A549 treated with CORT108297 at 1 μM for 4 hours (cell line): ENCODE measurements at places on chromosomes 16 and 17. TPM values are rescaled to one million over a fixed set of nuclear protein-coding genes. Genes with fewer than 3 reads are reported as not detected.

Gene CACNA1G
- 2.9 to 4.7 TPM (median 4.4 TPM) in 5 replicates for total RNA-seq

Gene EVI2B
- total RNA-seq: 0.10 to 0.17 TPM (median 0.15 TPM) in 5 replicates

Gene RAB26
- total RNA-seq: 2.4 to 4.6 TPM (median 3.5 TPM) in 5 replicates

Gene CLDN6
- 0.30 to 0.53 TPM (median 0.35 TPM) in 5 replicates for total RNA-seq

Gene NEUROD2
- 0.05 TPM in 1 of 5 replicates, not detected in the others for total RNA-seq

Gene OR1E1
- total RNA-seq: not detected in 5 replicates

Gene TBC1D3C
- total RNA-seq: not detected in 5 replicates

Gene PPY
- 0.22 TPM in 1 of 5 replicates, not detected in the others for total RNA-seq

Gene NTN1
- 0.38 to 0.61 TPM (median 0.53 TPM) in 5 replicates for total RNA-seq

Gene SRCIN1
- total RNA-seq: 2.0 to 3.3 TPM (median 2.8 TPM) in 5 replicates

Gene TP53TG3B
- total RNA-seq: 0.10 to 0.26 TPM (median 0.10 TPM) in 3 of 5 replicates, not detected in the others

Gene GLP2R
- total RNA-seq: 7.2 to 12.5 TPM (median 10.4 TPM) in 5 replicates

Gene PSMB3
- 330 to 449 TPM (median 433 TPM) in 5 replicates for total RNA-seq

Gene SEPTIN12
- 0.16 TPM in 1 of 5 replicates, not detected in the others for total RNA-seq

Gene AATK
- 0.23 to 0.66 TPM (median 0.60 TPM) in 5 replicates for total RNA-seq

Gene CDK5R1
- 2.5 to 3.9 TPM (median 3.8 TPM) in 5 replicates for total RNA-seq

Gene OSBPL7
- total RNA-seq: 7.8 to 12.0 TPM (median 11.4 TPM) in 5 replicates

Gene CCL17
- not detected in 5 replicates for total RNA-seq

Gene SLC52A1
- total RNA-seq: 0.44 to 1.2 TPM (median 0.95 TPM) in 5 replicates

Gene MAP1LC3B
- 70.2 to 103 TPM (median 81.6 TPM) in 5 replicates for total RNA-seq

Gene KREMEN2
- 0.74 to 2.4 TPM (median 2.2 TPM) in 5 replicates for total RNA-seq

Gene PRR35
- 0.11 to 0.21 TPM (median 0.16 TPM) in 5 replicates for total RNA-seq

Gene ANKFN1
- total RNA-seq: 0.07 to 0.09 TPM in 2 of 5 replicates, not detected in the others

Gene PITPNM3
- 1.4 to 2.7 TPM (median 2.0 TPM) in 5 replicates for total RNA-seq

Gene GNAO1
- 0.26 to 0.69 TPM (median 0.40 TPM) in 5 replicates for total RNA-seq

Gene CDC42EP4
- 59.6 to 77.9 TPM (median 74.8 TPM) in 5 replicates for total RNA-seq

Gene OR2C1
- total RNA-seq: not detected in 5 replicates

Gene STAC2
- 0.25 to 0.40 TPM (median 0.38 TPM) in 5 replicates for total RNA-seq

Gene COX6A2
- not detected in 5 replicates for total RNA-seq

Gene FNDC8
- total RNA-seq: not detected in 5 replicates

Gene FGF11
- 0.92 to 1.6 TPM (median 1.4 TPM) in 5 replicates for total RNA-seq
